ENCODE measurements at places on chromosomes 1 and 21.

DNA sequence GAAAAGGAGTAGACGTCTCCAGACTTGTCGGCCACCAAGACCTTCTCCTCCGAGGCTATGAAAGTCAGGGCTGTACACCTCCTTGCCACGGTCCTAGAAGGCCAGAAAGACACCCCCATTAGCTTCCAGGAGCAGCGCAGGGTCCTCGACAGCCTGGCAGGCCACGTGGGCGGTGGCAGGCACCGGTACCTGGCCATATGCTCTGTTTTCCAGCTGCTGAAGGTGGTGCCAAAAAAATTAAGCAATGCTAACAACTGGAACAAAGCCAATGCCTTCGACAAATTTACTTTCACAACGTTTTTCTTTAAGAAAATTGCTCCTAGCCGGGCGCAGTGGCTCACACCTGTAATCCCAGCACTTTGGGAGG, 15.9 kb downstream of the WDR4 start:
- no peak for DNase-seq

DNA sequence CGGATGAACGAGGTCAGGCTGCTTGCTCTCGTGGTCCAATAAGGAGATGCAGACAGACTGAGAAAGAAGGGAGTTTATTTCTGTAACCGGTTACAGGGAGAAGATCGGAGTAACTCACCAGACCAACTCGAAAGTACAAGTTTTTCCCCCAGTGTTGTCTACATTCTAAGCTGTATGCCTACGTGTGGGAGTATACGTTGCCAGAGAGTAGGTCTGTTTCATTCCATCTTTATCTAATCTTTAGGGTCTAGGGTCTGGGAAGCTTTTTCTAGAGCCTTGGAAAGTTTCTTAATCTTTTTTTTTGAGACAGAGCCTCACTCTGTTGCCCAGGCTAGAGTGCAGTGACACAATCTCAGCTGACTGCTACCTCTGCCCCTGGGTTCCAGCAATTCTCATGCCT, 4.7 kb upstream of the PADI1 start:
- peak; percentile 77 for DNase-seq

- DNase-seq = no peak
Observed at GRCh38 chr1:116309090-116309870, 63.8 kb upstream of the ATP1A1 start.

GRCh38 chr1:236508593-236509027, 15.2 kb upstream of the LGALS8 start:
- DNase-seq = no peak
